ENCODE measurements at places on chromosomes 6 and 20. TPM values are rescaled to one million over a fixed set of nuclear protein-coding genes. Genes with fewer than 3 reads are reported as not detected.

PLEKHG1 gene
- 16.7 TPM for total RNA-seq

APOBEC2 gene
- not detected for total RNA-seq

ADGRF5 gene
- total RNA-seq, result 219 TPM

PAX1 gene
- total RNA-seq, result not detected

BPI gene
- 0.47 TPM for total RNA-seq

RCAN2 gene
- 28.1 TPM for total RNA-seq

HEY2 gene
- total RNA-seq, result 1.4 TPM

BPIFB4 gene
- total RNA-seq, result not detected

SPATS1 gene
- 0.45 TPM for total RNA-seq

NR2E1 gene
- total RNA-seq, result not detected

TNFRSF6B gene
- total RNA-seq, result 17.6 TPM

CABLES2 gene
- total RNA-seq, result 4.1 TPM

HLA-DMB gene
- 91.0 TPM for total RNA-seq

IL17A gene
- total RNA-seq, result not detected

HTR1E gene
- not detected for total RNA-seq

TCEA2 gene
- total RNA-seq, result 34.3 TPM

MDFI gene
- 25.9 TPM for total RNA-seq

DEFB114 gene
- total RNA-seq, result not detected

OR2B2 gene
- not detected for total RNA-seq

TSHZ2 gene
- 7.6 TPM for total RNA-seq

IMPG1 gene
- not detected for total RNA-seq

SCUBE3 gene
- total RNA-seq, result 2.2 TPM

TIAM2 gene
- total RNA-seq, result 6.9 TPM

LTA gene
- total RNA-seq, result 0.65 TPM

GGT7 gene
- total RNA-seq, result 21.1 TPM

BTN3A1 gene
- 48.0 TPM for total RNA-seq

PRR18 gene
- 0.94 TPM for total RNA-seq

ZNF322 gene
- 23.8 TPM for total RNA-seq

ZNF311 gene
- total RNA-seq, result 1.7 TPM

PROKR2 gene
- not detected for total RNA-seq

PACRG gene
- total RNA-seq, result 2.7 TPM

DEFB132 gene
- total RNA-seq, result not detected

TEAD3 gene
- total RNA-seq, result 18.1 TPM

RSPH9 gene
- total RNA-seq, result 0.32 TPM

ITPA gene
- 45.7 TPM for total RNA-seq

SLC17A2 gene
- not detected for total RNA-seq

SLC22A3 gene
- 35.4 TPM for total RNA-seq

HAO1 gene
- total RNA-seq, result not detected

MATN4 gene
- total RNA-seq, result 0.23 TPM

POU5F1 gene
- total RNA-seq, result 1.9 TPM

CST7 gene
- 28.0 TPM for total RNA-seq

SLC12A5 gene
- 1.5 TPM for total RNA-seq

ADAM33 gene
- total RNA-seq, result 15.4 TPM

PPP1R16B gene
- total RNA-seq, result 5.4 TPM

C6orf141 gene
- total RNA-seq, result 10.0 TPM

CASS4 gene
- 14.4 TPM for total RNA-seq

OCSTAMP gene
- not detected for total RNA-seq

EPPIN gene
- total RNA-seq, result not detected

CYP21A2 gene
- total RNA-seq, result 0.23 TPM

WFDC5 gene
- 0.32 TPM for total RNA-seq

PAK5 gene
- 0.15 TPM for total RNA-seq

COL21A1 gene
- total RNA-seq, result 6.6 TPM

Data from left lung (tissue), 14 donors.